Tracheal epithelial cell (primary cell): ENCODE measurements at places on chromosomes 12 and 14. TPM values are rescaled to one million over a fixed set of nuclear protein-coding genes. Genes with fewer than 3 reads are reported as not detected.

Gene MNAT1
- 52.1 and 69.1 TPM in 2 replicates for total RNA-seq

Gene KRT6C
- 22.0 and 155 TPM in 2 replicates for total RNA-seq

Gene SIX6
- not detected in 2 replicates for total RNA-seq

Gene TMTC1
- 8.3 and 16.6 TPM in 2 replicates for total RNA-seq

Gene FBRSL1
- total RNA-seq, result 4.9 and 10.6 TPM in 2 replicates

Gene PGF
- 48.4 and 142 TPM in 2 replicates for total RNA-seq
